Activated CD4-positive, CD25-positive, alpha-beta regulatory T cell treated with anti-CD3 and anti-CD28 coated beads, Interleukin-2, amount 50 U/mL, for 72 hours (primary cell): ENCODE measurements at places on chromosomes 1 and 21.

DNA sequence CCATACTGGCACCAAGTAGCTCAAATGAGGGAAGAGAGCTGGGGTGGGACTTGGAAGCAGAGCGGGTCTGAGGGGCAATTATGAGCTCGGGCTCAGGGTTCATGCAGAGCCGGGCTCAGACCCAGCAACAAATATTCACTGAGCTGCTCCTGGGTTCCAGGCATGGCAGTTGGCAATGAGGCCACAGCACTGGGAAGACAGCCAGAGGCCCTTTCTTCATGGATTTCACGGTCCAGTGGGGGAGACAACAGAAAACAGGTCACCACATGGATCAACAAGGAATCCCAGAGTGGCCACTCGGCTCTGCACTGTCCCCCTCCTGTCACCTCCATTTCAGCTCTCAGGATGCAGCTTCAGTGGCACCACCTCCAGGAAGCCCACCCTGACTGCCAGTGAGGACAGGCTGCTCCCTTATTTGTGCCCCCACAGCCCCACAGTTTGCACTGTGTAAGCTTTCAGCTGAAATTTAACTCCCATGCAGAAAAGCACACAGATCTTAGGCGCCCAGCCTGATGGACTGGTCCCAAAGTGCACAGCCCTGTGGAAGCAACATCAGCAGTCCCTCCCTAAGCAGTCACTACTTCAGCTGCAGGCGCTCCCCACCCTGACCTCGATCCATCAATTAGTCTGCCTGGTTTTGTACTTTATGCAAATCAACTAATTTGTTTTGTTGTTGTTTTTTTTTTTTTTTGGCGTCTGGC lies 22.4 kb downstream of the ARHGEF19 start:
- no peak for DNase-seq

- no peak for DNase-seq
Measured at GRCh38 chr1:196449460-196449859, 158.8 kb downstream of the KCNT2 start.

DNA sequence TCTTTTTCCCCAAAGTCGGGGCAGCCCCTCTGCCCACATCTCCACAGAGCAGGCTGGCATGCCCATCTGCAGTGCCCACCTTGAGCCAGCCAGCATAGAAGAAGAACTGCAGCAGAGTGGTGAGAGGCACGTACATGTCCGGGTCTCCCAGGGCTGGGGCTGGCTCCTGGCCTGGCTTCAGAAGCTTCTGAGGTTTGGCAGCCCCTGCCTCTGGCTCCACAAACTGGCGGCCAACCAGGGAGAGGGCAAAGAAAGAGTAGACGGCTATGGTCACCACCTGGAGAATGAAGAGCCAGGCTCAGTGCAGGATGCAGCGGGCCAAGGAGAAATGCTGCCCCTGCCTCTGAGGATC lies 3.0 kb downstream of the BEST4 start:
- DNase-seq, result no peak

DNA sequence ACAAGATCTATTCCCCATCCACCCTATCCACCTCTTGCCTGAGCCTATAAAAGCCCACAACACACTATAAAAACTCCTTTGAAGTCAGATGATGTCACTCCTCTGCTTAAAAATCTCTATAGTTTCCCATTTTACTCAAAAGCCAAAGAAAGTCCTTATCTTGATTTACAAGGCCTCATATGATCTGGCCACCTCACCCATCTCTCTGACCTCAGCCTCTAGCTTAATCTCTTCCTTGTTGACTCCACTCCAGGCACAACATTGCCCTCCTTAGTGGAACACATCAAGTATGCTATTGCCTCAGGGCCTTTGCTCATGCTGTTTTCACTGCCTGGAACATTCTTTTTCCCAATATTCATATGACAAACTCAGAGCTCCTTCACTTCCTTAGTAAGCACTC lies 33.3 kb downstream of the ZNF281 start:
- DNase-seq, result no peak

- DNase-seq, result no peak
Measured at GRCh38 chr1:167110586-167110985, 16.7 kb downstream of the STYXL2 start.

DNA sequence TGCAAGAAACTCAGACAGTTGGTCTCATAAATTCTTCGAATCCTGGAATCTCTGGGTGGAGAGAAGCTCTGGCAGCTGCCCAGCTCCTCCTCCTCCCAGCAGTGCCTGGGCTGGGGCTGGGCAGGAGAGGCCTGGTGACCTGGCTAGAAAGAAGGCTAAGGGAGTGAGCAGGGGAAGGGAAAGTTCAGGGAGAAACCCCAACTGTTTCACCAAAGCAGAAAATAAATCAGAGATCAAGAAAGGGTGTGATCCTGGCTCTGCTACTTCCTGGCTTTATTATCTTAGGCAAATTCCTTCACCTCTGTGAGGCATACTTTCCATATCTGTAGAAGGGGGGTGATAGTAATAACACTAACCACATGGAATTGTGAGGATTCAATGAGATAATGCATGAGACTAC lies 8.8 kb upstream of the COL16A1 start:
- DNase-seq, result no peak

GRCh38 chr1:175842550-175842949 lies 99.2 kb upstream of the TNR start:
- no peak for DNase-seq

DNA sequence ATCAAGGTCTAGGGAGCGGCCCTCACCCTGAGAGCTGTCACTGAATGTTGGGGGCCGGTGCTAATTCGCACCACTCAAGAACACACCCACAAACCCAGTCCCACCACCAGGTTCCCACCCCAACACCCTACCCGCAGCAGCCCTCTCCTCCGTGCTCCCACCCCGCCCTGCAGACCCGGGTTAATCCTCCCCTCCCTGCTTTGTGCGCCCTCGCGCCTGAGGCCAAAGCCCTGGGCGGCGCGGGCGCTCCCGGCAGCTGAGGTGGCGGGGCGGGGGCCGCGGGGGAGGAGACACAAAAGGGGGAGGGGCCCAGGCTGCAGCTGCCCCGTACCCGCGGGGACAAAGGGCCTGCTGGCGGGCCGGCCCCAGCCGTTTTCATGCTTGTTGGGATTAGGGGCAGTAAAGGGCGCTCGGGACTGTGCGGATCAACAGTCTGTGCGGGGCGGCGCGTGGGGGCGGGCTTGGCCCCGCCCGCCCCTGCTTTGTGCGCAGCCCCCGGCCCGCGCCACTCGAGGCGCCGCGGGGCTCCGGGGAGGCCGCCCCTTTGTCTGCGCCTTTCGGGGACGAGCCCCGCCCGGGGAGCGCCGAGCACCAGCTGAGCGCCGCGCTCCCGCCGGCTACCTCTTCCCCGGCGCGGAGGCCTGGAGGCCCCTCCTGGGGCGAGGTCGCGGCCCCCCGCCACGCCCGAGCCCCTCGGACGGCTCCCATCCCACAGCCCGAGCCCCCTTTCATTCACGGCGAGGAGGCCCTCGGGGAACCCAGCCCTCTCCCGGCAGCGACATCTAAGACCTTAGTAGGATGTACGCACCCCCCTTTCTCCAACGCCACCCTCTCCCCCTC lies 10.9 kb downstream of the C1orf216 start:
- peak; percentile 42 for DNase-seq

GRCh38 chr1:24502065-24502708 lies 449 bp upstream of the RCAN3 start:
- DNase-seq, result peak; percentile 77

DNA sequence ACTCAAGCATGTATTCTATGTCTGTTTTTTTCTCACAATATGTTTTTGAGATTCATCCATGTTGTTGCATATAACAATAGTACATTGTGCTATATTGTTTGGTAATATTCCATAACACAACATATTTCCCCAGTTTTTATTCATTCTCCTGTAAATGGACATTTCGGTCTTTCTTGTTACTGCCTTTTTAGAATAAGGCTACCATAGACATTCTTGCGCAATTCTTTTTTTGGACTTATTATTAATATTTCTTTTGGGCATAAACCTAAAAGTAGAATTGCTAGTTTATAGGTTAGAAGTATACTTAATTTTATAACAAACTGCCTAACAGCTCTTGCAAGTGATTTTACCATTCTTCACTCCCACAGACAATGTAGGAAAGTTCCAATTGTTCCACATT lies 573.0 kb downstream of the ADGRL2 start:
- no peak for DNase-seq

DNA sequence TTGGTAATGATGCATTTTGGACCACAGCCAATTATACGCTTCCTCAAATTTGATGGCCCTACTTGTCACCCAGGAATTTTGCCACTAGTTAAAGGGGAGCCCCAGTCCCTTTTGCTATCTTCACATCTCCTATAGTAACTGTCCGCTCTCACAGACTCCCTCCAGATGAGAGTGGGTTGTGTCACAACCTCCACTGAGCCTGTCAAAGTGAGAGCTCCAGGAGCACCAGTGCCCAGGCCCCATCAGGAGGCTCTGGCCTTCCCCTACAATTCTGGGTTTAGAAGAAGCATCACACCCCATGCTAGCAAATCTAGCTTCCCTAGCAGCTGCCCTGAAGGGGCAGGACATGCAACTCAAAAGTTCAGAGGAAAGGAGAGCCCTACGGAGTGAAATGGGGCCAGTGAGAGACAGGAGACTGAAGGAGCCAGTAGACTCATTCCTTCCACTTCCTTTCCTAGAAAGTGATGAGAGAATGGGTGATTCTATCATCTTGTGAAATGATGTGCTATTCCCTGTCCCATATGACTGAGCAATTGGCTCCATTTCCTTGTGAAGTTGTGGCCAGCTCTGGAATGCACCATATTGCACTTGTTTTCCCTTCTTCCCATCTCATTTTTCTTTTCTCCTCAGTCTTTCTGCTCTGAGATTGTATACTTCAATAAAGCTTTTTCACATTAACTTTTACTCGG lies 541.3 kb downstream of the DPYD start:
- no peak for DNase-seq

DNA sequence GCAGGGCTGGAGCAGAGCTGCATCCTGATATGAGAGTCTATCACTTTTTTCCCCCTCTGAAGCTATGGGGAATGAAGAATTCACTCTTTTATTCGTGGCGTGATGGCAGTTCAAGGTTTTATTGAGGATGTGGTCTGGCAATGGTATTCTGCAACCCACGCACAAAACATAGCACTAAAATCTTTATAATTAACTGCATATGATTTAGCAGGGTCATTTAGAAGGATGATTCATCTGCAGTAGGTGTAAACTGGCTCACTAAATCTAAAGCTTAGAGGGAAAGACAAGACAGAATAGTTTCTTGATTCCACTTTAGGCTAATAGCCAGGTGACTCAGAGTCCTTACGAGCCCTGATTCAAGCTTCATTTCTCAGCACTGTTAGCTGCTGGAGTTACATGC lies 25.0 kb upstream of the CHRM3 start:
- DNase-seq, result no peak

DNA sequence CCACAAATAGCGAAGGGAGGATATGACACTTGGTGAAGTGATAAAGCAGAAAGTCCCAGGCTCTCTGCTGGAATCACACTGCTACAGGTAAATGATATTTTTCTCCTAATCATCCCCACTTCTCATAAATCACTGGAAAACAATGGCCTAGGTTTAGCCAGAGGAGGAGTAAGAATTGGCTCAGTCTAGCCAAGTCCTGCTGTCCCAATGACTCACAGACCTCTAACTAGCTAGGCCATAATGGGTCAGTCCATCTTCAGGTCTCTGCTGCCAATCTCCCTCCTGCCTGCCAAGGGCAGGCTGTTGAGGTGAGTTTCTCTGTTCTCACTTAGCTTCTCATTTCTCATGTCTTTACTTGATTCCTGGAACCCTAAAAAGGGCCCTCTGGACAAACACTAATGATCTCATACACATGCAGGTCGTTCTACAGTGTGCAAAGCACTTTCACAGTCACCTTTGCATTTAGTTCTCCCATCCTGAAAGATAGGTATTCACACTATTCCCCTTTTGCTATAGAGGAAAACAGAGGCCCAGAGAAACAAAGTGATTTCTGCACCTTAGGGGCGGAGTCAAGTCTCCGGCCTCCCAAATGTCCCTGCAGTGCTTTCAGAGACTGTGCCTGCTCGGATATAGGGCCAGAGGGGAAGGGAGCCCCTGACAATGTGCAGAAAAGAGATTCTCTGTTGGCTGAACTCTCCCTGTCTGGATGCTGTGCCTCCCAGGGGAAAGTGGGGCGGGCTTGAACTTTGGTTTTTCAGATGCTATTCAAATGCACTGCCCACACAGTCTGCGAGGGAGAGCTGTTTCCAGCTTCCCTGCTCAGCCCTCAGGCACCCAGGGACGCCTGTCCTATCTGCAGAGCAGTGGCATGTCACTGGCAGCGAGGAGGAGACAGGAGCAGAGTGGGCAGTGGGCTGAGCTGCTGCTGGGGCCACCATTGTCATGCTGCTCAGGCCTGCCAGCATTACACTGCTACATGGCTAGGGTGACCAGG lies 3.9 kb upstream of the CDK18 start:
- DNase-seq, result no peak

DNA sequence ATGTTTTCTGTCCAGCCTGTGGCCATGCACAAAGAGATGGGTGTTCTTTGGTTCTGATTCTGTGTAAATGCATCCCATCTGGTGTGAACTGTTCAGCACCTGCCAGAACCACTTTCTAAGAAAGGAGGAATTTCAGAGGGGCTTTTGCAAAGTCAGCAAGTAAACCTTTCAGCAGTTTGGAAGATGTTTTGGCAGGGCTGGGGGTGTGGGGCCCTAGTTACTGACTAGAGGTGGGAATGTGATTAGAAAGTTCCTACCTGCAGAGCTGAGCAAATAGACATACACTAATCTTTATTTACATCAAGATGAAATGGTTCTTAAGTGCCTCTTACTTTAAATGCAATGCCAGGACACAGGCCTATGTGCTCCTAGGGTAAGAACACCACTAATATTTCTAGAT lies 378.1 kb upstream of the USP24 start:
- no peak for DNase-seq

DNA sequence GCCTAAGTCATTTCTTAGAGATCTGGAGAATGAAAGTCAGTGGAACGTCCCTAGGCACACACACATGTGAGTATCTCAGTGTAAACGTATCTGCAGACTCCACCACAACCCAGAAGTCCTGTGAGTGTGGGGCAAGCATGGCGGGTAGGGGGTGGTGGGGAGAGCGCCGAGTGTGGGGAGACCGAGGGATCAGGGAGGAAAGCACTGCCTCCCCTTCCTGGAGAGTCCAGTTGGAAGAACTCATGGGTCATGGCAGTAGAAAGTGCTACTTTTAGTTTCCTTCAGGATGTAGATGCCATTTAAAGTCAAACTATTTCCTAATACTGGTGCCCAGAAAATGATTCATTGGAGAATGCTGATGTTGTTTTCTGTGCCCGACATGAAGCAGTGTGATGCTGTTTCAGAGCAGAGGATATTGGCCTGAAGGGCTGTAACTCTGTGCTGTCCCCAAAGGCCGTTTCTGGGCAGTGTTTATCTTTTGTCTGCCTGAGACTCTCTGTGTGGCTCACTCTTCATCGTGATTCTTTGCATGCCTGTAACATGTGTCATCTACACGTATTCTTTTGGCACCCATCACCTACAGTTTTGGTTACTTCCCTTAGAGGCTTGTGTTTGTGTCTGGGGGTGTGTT lies 45.7 kb upstream of the TSPAN2 start:
- no peak for DNase-seq
